ENCODE measurements at places on chromosomes 12 and 14.

GRCh38 chr12:124745891-124746570 is 117.6 kb downstream of the SCARB1 start:
- DNase-seq = no peak

GRCh38 chr12:56987011-56987410 is 19.3 kb downstream of the ZBTB39 start:
- DNase-seq = no peak

DNA sequence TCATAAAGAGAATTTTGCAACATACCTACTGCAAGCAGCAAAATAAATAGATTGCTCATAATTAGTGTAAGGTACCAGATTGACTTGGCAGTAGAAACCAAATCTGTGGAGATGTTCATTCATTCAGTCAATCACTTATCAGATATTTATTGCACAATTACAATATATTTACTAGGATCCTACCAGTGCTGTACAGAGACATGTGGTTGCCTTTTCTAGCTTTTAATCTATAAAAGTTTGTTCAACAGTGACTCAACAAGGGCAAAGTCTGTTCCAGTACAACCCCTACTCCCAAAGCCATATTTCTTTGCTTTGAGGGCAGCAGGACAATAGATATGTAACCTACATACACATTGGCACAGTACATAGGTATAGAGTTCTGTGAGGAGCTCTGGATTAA is 27.3 kb downstream of the ABCD2 start:
- no peak for DNase-seq

DNA sequence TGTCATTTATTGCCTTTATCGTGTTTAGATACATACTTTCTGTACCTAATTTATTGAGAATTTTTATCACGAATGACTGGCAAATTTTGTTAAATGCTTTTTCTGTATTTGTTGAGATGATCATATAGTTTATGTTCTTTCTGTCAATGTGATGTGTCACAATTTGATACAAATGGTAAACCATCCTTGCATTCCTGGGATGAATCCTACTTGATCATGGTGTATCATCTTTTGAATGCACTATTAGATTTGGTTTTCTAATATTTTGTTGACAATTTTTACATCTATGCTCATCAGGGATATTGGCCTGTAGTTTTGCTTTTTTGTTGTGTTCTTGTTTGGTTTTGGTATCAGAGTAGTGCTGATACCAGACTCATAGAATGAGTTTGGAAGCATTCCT is 185.1 kb downstream of the NUBPL start:
- no peak for DNase-seq

- no peak for DNase-seq
Measured at GRCh38 chr12:24134092-24134491, 184.6 kb upstream of the SOX5 start.

GRCh38 chr12:25366122-25366521 is 115.4 kb upstream of the KRAS start:
- DNase-seq = no peak

DNA sequence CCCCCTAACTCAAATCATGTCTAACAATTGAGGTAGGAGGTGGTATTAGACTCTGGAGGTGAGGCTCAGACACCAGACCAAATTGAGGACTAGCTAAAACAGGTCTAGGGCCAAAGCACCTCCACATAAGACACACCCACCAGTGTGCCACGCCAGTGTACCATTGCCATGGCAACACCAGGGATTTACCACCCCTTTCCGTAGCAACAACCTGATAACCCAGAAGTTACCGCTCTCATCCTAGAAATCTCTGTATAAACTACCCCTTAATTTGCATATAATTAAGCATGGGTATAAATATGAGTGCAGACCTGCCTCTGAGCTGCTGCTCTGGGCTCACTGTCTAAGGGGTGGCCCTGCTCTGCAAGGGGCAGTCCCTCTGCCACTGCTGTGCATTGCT is 57.4 kb upstream of the PPP2R5C start:
- no peak for DNase-seq

DNA sequence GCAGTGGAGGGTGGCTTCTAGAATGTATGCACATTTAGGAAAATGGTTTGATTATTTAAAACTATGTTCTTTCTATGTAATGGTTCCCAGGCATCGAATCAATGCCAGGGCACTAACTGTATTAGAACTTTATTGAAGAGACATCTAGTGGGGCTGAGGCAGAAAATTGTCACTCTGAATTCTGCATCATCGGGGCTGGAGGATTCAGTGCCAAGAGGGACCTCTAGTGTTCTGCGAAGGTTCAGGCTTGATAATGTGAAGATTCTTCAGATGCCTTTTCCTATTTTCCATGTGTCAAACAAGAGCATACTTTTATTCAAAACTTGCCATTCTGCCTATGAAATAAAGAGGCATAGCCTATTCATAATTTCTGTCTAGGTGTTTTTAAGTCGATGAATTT is 146.3 kb downstream of the CAND1 start:
- no peak for DNase-seq

DNA sequence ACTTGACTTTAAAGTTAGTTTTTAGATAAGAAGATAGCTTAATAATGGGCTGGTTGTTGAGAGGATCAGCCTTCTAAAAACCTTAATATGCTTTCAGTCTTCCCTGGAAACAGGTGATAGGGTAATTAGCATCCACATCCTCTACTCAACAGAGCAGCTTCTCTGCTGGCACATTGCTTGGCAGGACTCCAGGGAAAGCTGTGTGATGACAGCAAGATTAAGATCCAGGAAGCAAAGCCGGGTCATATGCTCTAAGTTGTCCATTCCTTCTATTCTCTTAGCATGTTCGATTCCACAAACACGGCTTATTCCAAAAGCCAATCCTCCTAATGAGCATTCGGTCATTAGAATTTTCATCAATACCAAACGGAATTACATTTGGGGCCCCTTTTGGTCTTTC is 87.0 kb downstream of the HMGA2 start:
- no peak for DNase-seq

GRCh38 chr12:6923851-6924250 is 3.9 kb upstream of the ATN1 start:
- no peak for DNase-seq

- no peak for DNase-seq
Measured at GRCh38 chr12:28527631-28528249, 337.5 kb downstream of the CCDC91 start.

- DNase-seq = no peak
Measured at GRCh38 chr12:6271281-6271680, 39.2 kb upstream of the PLEKHG6 start.

DNA sequence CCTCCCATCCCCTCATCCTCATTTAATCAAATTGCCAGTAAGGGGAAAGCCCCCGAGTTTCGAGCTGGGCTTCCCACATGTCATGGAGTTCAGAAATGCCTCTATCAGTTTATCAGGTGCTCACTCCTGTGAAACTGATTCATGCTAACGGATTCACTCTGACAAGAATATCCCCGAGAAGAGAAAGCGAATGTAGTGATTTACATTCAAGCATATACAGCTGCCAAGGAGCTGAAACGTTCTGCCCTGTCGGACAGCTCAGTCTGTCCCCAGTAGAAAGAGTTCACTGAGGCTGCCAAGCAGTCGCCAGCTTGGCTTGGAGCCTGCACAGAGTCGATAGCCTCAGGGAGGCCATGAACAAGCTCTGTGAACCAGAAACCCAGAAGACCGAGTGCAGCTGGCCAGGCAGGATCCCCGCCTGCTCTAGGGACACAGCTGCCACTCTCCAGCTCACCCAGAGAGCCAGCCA is 88.4 kb downstream of the TMCC3 start:
- DNase-seq = no peak

DNA sequence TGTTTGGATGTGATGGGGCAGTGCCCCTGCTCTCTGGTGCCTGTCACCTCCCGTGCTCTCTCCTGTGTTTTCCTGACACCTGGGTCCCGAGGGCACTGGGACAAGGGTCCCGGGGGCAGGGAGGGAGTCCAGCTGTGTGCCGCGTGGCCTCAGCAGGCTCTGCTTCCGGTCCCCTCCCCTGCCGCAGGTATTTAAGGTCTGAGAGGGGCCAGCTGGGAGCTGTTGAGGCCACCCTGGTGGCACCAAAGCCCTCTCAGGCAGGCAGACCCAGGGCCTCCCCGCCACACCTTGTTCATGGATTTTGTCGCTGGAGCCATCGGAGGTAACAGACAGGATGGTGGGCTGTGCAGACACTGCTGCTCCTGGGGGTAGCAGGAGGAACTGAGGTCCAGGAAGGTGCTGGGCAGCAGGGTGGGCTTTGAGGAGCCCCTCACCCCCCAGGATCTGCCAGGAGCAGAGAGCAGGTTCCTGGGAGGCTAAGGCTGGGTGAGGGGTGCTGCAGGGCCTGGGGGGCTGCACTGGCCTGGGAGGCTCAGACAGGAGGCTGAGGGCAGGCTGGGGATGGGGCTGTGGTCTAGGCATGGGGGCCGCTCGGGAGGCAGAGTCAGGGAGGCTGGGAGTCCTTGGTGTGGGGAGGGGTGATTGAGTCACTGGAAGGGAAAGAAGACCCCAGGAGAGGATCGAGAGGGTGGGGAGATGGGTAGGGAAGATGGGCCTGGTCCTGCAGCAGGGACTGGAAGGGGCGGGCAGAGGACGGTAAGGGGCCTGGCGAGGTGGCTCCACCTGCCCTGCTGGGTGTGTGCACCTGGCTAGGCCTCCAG is at the start of gene SLC25A47:
Gene SLC25A47, plus strand, starts transcription at position 219 of the 821 bp plus-strand sequence. Its CDS starts 76 bp downstream, at position 295.
- no peak for DNase-seq

GRCh38 chr12:943051-943450 is 6.4 kb downstream of the RAD52 start:
- DNase-seq = no peak

- no peak for DNase-seq
Measured at GRCh38 chr12:118061011-118061872, at the start of gene WSB2. Gene WSB2 (minus strand): TSS chr12:118061179. CDS start chr12:118061048, 131 bp downstream.

GRCh38 chr14:68255693-68256178 is 436.2 kb downstream of the RAD51B start:
- no peak for DNase-seq

- no peak for DNase-seq
Measured at GRCh38 chr12:1579651-1580435, 14.5 kb downstream of the FBXL14 start.

GRCh38 chr12:20624718-20625117 is 70.4 kb upstream of the SLCO1C1 start:
- no peak for DNase-seq

DNA sequence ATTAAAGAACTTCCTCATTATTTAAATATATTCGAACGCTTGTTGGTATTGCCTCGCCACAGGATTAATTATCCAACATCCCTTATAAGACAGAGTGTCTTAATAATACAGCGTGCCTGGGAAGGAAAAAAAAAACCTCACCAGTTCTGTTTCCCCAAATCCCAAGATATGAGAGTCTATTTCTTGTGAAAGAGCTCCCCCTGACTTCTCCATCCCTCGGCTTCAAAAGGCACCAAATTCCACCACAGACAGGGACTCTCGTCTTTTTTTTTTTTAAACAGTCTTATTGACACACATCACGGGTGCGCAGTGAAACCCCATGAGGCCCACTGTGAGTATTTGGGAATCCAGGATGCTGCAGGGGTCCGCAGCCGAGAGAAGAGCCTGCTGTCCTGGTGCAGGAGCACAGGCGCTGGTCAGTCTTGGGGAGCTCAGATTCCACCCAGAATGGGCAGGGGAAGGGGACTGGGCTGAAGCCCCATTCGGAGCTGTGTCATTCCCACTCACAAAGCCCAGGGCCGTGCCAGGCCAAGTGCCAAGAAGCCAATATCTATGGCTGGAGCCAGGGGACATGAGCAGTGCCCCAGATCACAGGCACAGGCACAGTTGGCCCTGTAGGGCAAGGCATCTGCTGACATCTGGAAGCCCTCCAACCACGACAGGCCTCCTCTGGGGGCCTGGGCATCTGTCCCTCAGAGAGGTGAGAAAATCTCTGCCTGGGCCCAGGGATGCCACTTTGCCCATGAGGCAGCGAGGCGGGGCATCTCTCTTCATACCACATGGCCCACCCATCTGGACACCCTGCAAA is 71.9 kb downstream of the BCL11B start:
- no peak for DNase-seq

GRCh38 chr12:127690161-127690560 is 576.8 kb upstream of the TMEM132C start:
- DNase-seq = no peak

- no peak for DNase-seq
Measured at GRCh38 chr14:105022276-105022670, 1.4 kb upstream of the CDCA4 start.

DNA sequence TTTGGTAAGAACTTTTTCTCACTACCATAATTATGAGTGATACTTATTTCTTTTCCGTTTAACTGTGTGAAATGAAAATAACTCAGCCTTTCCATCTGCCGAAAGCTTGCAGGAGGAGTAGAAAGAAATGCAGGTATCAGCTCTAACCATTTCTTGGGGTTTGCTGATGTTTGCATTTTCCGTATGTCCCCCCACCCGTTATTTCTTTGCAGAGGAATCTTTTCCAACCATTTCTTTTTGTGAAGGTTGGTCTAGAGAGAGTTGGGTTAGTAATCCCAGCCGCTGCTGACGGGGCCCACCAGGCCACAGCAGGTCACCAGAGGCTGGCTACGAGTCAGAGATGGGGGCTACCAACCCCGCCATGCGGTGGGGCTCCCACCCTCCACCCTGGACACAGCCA is 7.0 kb upstream of the PIWIL1 start:
- no peak for DNase-seq

DNA sequence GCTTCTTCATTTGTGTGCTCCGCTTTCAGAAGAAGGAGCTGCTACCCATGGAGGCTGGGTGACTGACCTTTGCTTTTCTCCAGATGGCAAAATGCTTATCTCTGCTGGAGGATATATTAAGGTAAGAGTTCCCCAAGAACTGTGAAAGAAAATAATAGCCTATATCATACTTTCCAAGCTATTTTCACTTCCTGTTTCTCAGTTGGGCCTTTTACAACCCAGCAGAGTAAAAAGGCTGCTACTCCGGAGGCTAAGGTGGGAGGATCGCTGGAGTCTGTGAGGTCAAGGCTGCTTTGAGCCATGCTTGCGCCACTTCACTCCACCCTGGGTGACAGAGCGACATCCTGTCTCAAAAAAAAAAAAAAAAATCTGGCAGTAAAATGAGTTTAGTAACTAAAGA is 82.1 kb downstream of the APAF1 start:
- DNase-seq = no peak

- DNase-seq = no peak
Measured at GRCh38 chr12:27778206-27778605, 1.8 kb upstream of the KLHL42 start.

GRCh38 chr12:3772380-3772779 is 19.5 kb upstream of the CRACR2A start:
- no peak for DNase-seq

- DNase-seq = no peak
Measured at GRCh38 chr12:54879150-54879549, 24.8 kb downstream of the MUCL1 start.

GRCh38 chr12:1925684-1926006 is 7.2 kb upstream of the CACNA2D4 start:
- DNase-seq = no peak

- no peak for DNase-seq
Measured at GRCh38 chr12:78040111-78040510, 209.4 kb downstream of the NAV3 start.

GRCh38 chr12:40107803-40108620 is 2.1 kb upstream of the SLC2A13 start:
- DNase-seq = no peak
